ENCODE measurements at places on chromosomes 11 and 22. TPM values are rescaled to one million over a fixed set of nuclear protein-coding genes. Genes with fewer than 3 reads are reported as not detected.

CHST1 gene
- not detected for total RNA-seq

MIOX gene
- not detected for total RNA-seq

GRCh38 chr11:41414771-41415440 is 44.5 kb downstream of the LRRC4C start:
- DNase-seq, result no peak
- no peak overlapping the region for H3K27ac ChIP-seq
- no peaks in the 10 kb centered on the region for H3K27me3 ChIP-seq
- no peaks in the 10 kb centered on the region for H3K4me1 ChIP-seq
- H3K4me3 ChIP-seq, result no peak overlapping the region

OR4D10 gene
- not detected for total RNA-seq

DNA sequence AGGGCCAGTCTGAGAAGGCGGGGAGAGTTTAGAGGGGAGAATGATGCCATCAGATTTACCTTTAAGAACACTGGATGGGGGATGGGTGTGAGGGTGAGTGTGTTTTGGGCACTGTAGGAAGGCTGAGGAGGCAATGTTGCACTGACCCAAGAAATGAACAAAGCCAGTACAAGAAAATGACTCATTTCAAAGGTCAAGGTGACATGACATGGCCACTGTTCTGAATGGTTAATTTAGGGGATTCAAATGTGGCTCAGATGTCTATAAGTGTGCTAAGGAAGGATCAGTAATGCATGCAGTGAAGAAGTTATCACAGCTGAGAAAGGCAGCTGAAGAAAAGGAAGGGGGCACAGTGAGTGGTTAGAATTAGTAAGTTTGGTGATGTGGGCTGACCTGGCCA is 129.9 kb downstream of the PGR start:
- no peak overlapping the region for H3K27ac ChIP-seq
- no peaks in the 10 kb centered on the region for H3K36me3 ChIP-seq
- no peaks in the 10 kb centered on the region for H3K27me3 ChIP-seq

- no peaks in the 10 kb centered on the region for H3K36me3 ChIP-seq
- no peaks in the 10 kb centered on the region for H3K27me3 ChIP-seq
Observed at GRCh38 chr11:115194802-115195110, 309.5 kb downstream of the CADM1 start.
